Lower lobe of right lung (tissue), 2 donors: ENCODE measurements at places on chromosomes 1 and 21. TPM values are rescaled to one million over a fixed set of nuclear protein-coding genes. Genes with fewer than 3 reads are reported as not detected.

DNA sequence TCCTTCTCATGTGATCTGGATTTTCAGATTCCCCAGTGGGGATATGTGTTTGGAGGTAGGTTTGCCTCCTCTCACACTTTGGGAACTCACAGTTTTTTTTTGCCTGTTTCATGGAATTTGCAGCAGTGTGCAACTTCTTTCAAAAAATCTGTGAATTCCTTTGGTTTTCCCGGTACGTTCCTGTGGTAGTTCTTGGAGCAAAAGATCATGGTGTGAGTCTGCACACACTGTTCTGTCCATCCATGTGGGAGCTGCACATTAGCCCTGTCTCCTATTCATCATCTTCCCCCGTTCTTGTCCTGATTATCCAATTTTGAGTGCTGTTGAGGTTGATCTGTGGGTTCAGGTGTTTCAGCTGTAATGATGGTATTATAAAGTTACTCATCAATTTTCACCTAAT lies 30.3 kb upstream of the TACSTD2 start:
- no peaks in the 10 kb centered on the region for H3K27me3 ChIP-seq
- H3K4me3 ChIP-seq = no peak overlapping the region
- H3K4me1 ChIP-seq = no peaks in the 10 kb centered on the region
- H3K36me3 ChIP-seq = no peaks in the 10 kb centered on the region

Gene S100A14
- 138 TPM for total RNA-seq

Gene SLC1A7
- 0.68 TPM for total RNA-seq

DNA sequence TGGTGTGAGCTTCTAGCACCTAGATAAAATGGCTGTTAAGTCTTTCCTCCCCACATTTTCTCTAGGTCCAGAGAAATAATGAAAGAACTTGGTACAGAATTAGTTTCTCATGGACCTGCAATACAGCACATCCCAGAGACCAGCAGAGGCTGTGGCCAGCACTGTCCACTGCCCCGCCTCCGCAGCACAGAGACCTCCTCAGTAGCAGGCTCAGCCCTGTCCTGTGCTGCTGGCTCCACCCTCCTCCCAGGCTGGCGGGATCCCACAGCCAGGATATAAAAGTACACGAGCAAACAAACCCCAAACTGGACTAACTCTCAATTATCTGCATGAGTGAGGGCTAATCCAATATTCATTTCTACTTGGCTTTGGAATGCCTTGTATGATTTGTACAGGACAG lies 401.5 kb downstream of the RPS6KC1 start:
- H3K4me1 ChIP-seq = no peaks in the 10 kb centered on the region
- DNase-seq = no peak
- H3K36me3 ChIP-seq = no peaks in the 10 kb centered on the region
- no peak overlapping the region for H3K4me3 ChIP-seq
- H3K27ac ChIP-seq = no peak overlapping the region
- H3K27me3 ChIP-seq = no peaks in the 10 kb centered on the region

Gene MPL
- 0.65 TPM for total RNA-seq

Gene MAP3K6
- total RNA-seq = 117 TPM

DNA sequence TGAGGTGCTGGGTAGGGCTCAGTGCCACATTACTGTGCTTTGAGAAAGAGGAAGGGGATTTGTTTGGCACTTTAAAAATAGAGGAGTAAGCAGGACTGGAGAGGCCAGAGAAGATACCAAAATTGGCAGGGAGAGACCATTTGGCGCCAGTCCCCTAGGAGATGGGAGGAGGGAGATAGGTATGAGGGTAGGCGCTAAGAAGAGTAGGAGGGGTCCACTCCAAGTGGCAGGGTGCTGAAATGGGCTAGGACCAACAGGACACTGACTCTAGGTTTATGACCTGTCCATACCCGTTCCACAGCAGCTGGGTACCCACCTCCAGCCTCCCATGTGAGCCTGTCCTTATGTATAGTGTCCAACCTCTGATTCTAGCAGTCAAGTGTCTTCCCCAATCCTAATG lies 1.0 kb upstream of the CRTC2 start:
- H3K27me3 ChIP-seq = no peaks in the 10 kb centered on the region
- H3K27ac ChIP-seq = peak overlapping the region; percentile 58
- no peak for DNase-seq
- H3K36me3 ChIP-seq = peaks cover 33% of the 10 kb centered on the region

- H3K27me3 ChIP-seq = no peaks in the 10 kb centered on the region
- H3K4me1 ChIP-seq = no peaks in the 10 kb centered on the region
- DNase-seq = no peak
- no peak overlapping the region for H3K4me3 ChIP-seq
- no peaks in the 10 kb centered on the region for H3K36me3 ChIP-seq
- H3K27ac ChIP-seq = no peak overlapping the region
These were observed 47.9 kb downstream of the KLHDC7A start for GRCh38 chr1:18528616-18529015.

GRCh38 chr21:21968810-21969209 lies 970.6 kb downstream of the NCAM2 start:
- DNase-seq = no peak
- H3K27me3 ChIP-seq = no peaks in the 10 kb centered on the region
- H3K27ac ChIP-seq = no peak overlapping the region

- DNase-seq = no peak
- no peaks in the 10 kb centered on the region for H3K36me3 ChIP-seq
- H3K27ac ChIP-seq = peak overlapping the region; percentile 89
- peaks cover 35% of the 10 kb centered on the region for H3K4me1 ChIP-seq
- H3K27me3 ChIP-seq = no peaks in the 10 kb centered on the region
These were observed 996 bp upstream of the MGST3 start for GRCh38 chr1:165629848-165630628.

- DNase-seq = no peak
- H3K27ac ChIP-seq = no peak overlapping the region
- no peaks in the 10 kb centered on the region for H3K27me3 ChIP-seq
- H3K4me1 ChIP-seq = no peaks in the 10 kb centered on the region
- H3K36me3 ChIP-seq = peaks cover 73% of the 10 kb centered on the region
These were observed 16.4 kb downstream of the SLC66A1 start for GRCh38 chr1:19328486-19328885.

Gene TIPRL
- total RNA-seq = 23.7 TPM

Gene MACO1
- 19.7 TPM for total RNA-seq
